ENCODE measurements at places on chromosomes 11 and 22.

DNA sequence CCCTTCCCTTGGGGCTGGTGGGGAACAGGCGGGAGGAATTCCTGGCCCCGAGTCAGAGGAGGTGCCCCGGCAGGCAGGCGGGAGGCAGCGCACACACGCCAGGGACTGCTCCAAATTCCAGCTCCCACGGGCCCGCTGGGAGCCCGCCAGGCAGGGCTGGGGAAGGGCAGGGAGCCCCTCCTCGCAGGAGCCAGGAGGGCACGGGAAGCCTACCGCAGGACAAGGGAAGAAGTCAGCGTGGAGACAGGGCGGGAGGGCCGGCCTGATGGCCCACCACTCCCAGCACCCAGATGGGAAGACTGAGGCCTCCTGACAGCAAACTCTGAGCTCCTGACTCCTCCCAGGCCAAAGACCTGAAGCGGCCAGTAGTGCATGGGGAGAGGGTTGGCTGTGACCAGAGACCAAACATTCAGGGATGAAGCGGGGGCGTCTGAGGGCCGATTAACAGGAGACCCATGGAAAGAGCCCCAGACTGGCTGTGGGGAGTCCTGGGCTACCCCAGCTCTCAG is 22.4 kb downstream of the RPL3 start:
- no peak for DNase-seq

DNA sequence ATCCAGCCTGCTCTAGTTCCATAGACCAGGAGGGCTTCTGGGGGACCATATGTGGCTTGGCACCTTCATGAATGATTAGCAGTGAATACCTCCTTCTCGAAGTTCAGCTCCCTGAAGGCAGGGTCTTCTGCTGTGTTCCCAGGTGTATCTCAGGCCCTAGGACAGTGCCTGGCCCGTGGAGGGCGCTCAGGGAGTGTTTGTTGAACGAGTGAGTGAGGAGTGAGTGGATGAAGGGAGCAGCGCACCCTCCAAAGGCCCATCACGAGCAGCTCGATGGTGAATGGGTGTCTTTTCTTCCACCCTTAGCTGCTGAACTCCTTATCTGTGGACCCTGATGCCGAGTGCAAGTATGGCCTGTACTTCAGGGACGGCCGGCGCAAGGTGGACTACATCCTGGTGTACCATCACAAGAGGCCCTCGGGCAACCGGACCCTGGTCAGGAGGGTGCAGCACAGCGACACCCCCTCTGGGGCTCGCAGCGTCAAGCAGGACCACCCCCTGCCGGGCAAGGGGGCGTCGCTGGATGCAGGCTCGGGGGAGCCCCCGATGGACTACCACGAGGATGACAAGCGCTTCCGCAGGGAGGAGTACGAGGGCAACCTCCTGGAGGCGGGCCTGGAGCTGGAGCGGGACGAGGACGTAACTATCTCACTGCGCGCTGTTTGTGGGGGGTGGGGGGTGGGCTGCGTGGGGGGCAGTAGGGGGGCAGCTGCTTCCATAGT is 9.5 kb downstream of the ANO1 start:
- no peak for DNase-seq

- DNase-seq, result no peak
Observed at GRCh38 chr11:34351687-34352469, 5.9 kb downstream of the ABTB2 start.

GRCh38 chr11:81444297-81444696 is 1289.4 kb downstream of the FAM181B start:
- no peak for DNase-seq

GRCh38 chr11:62438641-62439040 is 19.8 kb downstream of the SCGB1A1 start:
- DNase-seq, result no peak

DNA sequence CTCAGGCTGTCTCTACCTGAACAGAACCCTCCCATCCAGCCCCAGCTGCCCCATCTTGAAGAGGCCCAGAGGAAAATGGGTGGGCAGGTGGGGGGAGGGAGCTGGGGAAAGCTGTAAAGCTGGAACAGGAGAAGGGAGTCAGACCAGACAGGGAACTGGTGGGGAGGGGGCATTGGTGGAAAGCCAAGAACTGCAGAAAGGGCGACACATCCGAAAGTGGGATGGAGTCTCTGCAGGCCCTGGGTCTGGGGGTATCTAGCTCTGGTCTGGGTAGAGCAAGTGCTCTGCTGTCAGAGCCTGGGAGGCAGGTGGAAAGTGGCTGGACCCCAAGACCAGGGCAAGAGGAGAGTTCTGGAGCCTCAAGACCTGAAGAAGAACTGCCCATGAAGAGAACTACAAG is 7.7 kb downstream of the TMPRSS13 start:
- DNase-seq, result no peak

GRCh38 chr22:32336771-32337424 is 20.8 kb upstream of the RFPL3 start:
- DNase-seq, result no peak

DNA sequence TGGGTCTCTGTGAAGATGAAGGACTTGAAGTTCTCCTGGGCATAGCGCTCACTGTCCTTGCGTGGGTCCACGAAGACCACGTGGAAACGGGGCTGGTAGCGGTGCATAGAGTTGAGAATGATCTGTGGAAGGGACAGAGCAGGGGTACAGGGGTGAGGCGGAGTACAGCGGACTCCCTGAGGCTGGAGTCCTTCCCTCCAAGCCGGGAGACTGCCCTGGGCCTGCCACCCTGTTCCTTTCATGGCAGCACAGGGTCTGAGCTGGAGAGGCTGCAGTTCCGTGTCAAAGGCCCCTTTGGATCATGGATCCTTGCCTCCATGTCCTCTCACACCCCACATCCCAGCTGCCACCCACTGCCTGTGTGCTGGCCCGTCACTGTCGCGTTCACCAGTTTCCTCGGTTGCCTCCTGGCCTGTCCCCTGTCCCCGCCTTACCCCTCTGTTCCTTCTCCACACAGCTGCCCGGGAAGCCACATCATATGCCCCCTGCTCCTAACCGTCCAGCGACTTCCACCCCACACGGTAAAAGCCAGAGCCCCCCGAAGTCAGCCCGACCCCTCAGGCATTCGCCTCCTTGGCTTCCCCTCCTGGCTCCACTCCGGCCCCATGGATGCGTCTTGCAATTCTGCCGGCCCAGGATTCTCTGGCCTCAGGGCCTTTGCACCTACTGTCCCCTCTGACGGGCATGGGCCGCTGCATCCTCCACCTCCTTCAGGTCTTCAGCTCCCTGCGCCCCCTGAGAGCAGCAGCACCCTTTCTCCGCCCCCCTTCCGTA is 3.4 kb upstream of the NUDT8 start:
- no peak for DNase-seq

DNA sequence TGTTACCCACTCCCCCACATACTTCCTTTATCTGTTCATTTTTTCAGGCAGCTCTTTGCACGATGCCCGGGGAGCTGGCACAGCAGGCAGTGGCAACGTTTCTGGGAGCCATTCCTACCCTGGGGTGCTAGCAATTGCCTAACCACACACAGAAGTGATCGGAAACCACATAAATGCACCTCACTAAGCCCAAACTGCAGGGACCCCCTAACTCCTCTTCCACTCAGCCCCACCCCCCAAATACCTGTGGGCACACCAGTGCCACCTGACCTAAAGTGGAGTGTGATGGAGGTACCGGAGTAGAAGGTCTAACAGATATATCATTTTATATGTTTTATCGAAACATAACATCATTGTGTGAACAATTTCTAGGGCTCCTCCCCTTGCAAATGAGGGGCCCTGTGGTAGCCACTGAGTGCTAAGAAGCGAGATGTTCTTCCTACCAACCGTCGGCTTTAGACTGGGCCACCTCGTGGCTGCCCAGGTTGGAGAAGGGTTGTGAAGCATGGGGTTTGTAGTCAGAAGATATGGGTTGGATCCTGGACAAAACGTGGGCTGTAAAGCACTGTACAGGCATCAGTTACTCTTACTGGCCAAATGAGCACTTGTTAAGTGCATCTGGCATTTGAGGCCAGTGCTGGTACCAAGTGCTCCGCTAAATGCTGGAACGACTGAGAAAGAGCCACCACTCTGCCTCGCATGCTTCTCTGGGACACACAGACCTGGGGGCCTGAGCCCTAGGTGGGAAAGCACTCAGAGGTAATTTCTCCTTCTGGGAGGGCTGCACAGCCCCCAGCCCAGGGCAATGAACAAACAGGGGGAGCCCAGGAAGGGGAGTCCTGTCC is 2.8 kb downstream of the MRGPRD start:
- DNase-seq, result no peak

GRCh38 chr22:41910050-41911000 is 4.5 kb downstream of the SHISA8 start:
- DNase-seq, result no peak

DNA sequence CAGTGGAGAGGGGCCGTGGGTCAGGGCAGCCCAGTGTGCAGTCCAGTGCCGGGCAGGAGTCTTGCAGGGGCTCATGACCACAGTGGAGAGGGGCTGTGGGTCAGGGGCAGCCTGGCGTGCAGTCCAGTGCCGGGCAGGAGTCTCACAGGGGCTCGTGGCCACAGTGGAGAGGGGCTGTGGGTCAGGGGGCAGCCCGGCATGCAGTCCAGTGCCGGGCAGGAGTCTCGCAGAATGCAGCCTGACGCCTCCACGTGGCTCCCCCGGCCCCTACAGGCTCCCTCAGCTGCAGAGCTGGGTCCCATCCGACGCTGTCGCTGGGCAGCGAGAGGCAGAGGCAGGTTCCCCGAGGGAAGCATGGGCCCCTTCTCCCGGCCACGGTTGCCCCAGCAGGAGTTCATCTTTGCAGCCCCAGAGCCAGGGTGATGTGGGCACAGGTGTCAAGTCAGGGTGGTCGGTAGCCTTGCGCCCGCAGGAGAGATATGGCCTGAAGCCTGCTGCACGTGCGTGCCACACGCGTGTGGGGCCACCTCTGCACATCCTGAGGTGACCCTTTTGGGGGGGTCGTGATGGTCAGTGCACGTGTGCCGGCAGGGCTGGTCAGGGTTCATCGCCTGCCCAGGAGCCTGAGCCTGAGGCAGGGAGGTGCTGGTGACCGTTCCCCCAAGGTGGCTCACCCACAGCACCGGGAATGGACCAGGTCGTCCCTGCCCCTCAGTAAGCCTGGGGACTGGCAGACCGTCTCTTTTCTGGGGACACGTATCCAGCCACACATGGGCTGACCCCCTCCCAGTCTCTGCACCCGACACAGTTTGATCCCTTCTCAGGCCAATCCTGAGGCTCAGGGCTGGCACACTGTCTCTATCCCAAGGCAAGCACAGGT is 2.9 kb downstream of the IFITM5 start:
- DNase-seq, result no peak

DNA sequence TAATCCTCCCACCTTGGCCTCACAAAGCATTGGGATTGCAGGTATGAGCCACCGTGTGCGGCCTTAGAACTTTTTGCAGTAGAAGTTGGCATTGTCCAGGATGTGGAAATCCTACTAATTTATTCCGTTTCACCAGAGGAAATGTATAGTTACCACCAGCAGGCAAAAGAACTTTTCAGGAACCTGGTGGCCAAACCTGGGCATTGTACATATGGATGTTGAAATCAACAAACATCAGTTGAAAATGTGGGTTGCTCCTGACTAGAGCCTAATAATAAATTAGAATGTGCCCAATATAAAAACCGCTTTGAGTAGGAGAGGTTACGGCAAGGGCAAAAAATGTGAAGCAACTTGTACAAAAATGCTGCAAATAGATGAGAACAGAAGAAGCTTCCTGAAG is 40.7 kb upstream of the XBP1 start:
- peak; percentile 63 for DNase-seq

DNA sequence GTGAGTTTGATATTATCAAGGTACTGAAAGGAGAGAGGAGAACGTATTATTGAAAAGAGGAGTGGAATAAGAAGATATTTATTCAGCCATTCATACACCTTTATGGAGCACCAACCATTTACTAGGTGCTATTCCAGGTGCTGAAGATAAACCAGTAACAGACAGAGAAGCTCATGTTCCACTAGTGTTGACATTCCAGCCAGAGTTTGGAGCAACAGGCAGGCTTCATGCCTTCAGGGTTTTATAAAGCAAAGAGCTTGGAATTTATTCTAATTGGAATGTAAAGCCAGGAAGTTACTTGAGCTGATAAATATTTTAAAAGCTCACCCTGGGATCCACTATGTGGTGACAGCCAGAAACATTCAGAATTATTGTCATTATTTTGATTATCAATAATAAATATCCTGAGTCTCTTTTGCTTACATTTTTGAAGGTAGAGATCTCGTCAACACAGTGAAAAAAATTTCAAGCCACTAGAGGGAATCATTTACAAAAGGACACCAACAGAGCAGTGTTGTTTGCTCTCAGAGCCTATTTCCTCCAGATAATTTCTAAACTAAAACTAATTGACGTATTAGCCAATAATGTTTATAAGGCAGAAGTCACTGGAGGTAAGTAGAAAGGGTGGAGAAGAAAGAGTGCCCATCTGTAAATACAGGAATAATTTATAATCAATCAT is 172.0 kb downstream of the KCNA4 start:
- DNase-seq, result no peak

DNA sequence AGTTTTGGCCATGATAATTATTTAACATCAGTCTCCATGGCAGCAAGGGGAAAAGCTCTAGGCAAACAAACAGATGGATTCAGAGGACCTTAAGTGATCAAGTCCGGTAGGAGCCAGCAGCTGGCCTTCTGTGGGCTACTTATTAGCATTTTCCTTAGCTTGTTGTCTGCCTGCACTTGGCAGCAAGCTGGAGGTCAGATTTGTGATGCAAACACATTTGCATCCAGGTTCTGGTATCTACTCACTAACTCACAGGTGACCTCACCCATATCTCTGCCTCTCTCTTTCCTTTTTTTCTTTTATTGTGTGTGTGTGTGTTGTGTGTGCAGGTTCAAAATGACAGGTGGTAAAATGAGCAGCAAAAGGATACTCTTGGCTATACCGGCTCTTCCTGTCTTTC is 32.3 kb downstream of the ARHGAP42 start:
- DNase-seq, result no peak

DNA sequence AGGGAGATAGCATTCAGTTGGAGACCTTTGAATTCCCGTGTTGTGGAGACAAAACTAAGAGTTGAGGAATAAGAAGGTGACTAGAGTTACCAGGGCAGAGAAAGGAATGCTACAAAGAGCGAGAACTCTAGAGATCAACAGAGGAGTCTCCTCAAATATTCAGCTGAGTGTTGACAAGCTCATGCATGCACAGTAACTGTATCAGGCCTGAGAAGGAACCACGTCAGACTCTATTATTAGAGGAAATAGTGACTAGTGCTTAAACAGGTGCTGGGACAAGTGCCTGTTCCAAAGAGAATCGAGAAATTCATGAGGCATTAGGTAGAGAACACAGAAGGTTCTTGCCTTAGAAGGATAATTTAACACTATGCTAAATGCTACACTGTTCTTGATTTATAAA is 333.8 kb upstream of the CHORDC1 start:
- DNase-seq, result no peak

GRCh38 chr11:32088117-32088941 is 2.5 kb upstream of the RCN1 start:
- no peak for DNase-seq

GRCh38 chr11:15670520-15671070 is 555.9 kb downstream of the INSC start:
- no peak for DNase-seq

DNA sequence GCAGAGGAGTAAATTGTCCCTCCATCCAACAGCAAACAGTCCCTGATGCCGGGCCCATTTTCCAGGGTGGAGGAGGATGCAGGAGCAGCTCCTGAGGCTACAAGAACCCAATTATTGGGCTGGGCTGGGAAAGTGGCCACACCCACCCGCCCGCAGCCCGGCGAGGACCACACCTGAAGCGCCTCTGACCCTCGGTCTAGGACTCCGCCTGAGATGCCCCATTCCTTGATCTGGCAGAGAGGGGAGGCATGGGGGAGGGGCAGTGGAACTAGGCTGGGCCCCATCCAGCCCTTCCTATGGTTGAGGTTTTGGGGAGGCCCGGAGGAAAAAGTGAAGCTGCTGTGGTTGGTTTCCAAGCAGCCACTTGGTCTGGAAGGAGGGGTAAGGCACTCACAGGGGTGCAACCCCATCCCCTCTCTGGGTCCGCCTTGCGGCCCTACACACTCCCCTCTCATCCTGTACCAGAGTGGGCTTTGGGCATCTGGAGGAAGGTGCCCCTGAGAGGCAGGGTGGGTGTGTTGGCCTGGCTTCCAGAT is 2.4 kb upstream of the LGALS1 start:
- peak; percentile 57 for DNase-seq

Data from HL-60 (cell line).